Fibroblast of the conjunctiva (primary cell): ENCODE measurements at places on chromosomes 11 and 22.
A peak's percentile ranks its signal among the peaks of the same experiment; 100 is the strongest.

GRCh38 chr22:29663180-29663821 lies 56.5 kb upstream of the CABP7 start:
- no peak for DNase-seq

GRCh38 chr22:19180740-19181410 lies 2.3 kb upstream of the SLC25A1 start:
- no peak for DNase-seq

DNA sequence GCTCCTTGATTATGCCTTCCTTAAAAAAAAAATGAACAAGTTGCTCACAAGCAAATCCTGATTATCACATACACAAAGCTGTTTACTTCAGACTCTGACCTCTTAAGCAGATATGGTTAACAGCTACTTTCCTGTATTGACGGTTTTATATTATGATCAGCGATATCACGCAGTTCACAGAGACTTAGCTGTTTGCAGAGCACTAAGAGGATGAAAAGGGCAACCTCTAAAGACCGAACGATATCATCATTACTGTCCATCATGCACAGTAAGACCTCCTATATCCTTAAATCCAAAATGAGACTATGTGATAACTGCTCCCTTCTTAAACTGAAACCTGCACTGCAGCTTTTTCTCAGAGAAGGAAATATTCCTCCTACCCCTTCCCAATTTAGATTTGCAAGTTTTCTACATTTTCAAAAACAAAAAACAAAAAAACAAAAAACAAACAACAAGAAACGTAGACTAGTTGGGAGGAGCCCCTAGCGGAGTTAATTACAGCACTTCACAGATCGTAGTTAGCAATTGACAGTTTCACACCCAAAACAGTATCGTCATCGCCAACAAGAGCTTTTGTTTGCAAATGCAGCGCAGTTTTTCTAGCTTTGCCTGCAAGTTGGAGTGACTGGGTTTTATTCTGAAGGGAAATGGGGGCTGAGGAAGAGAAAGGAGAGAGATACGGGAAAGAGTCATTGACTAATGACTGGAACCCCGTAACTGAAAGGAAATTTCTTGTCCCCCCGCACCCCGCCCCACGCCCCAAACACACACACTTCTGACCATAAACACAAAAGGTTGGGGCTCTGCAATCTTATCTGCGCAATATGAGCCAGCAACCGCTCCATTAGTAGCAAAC lies 1.2 kb downstream of the DDX6 start:
- no peak for DNase-seq

DNA sequence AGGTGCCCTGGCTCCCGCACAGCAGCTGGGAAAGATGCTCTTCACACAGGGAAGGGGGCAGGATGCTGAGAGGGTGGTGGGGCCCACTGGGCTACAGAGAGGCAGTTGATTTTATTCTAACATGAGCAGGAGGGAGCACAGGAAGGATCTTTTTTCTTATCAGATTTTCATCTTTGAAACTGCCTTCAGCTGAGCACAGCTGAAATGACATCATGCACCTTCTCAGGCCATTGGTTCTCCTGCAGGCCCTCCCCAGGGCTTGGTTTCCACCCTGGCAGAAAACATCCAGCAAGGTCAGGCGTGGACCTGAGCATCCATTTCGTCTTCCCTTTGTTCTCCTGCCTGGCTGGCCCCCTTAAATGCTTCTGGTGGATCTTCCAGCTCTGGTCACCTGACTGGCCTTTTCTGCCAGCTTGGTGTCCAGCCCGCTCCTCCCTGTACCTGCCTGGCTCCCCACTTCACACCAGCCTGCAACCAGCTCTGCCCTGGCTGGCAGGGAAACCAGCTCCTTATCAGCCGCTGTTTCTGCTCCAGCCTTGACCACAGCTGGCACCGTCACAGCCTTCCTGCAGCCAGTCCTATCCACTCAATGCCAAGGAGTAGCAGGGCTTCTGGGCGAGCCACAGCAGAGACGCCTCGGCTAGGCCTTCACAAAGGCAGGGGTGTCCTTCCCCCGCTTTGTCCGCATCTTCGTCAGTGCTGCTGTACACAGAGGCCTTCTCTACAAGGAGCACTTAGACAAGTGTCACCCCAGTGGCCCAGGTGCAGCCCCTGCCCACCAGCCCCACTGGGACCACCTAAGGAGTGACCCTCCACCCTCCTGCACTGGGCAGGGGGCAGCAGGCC lies 36.5 kb downstream of the TOM1 start:
- DNase-seq, result no peak

- DNase-seq, result no peak
Observed at GRCh38 chr11:75408957-75409219, 9.6 kb downstream of the RPS3 start.

- DNase-seq, result no peak
Observed at GRCh38 chr11:36147491-36147890, 141.7 kb downstream of the COMMD9 start.

- no peak for DNase-seq
Observed at GRCh38 chr11:94734563-94735275, 33.4 kb upstream of the AMOTL1 start.

DNA sequence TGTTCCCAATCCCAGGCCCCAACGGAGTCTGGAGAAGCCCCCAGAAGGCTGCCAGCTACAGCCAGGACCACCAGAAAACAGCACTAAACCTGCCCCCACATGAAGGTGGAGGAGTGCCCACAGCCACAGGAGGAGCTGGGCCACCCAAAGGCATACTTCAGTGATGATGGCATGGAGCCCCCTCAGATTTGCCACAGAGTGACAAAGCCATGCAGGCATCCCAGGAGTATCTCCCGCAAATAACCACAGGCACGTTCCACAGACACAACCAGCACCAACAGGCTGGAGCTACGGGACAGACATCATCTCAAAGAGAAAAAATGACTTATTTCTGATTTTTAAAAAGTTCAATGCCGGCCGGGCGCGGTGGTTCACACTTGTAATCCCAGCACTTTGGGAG lies 10.6 kb downstream of the CARS1 start:
- no peak for DNase-seq

DNA sequence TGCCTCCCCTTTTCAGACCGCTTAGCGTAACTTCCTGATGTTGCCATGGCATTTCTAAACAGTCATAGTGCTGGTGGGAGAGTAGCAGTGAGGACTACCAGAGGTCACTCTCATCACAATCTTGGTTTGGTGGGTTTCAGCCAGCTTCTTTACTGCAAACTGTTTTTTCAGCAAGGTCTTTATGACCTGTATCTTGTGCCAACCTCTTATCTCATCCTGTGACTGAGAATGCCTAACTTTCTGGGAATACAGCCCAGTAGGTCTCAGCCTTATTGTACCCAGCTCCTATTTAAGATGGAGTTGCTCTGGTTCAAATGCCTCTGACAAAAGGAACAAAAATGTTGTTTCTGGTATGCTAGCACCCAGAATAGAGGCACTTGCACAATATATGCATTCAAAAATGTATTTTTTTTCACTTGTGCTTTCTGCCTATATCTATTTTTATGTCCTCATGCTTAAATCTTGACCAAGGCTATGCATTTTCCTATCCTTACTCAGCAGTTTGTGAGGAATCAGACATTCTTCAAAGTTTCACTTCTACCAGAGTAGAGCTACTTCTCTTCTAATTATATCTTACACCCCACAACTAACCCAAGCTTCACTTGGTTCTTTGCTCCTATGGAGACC lies 16.1 kb upstream of the OR51M1 start:
- DNase-seq, result peak; percentile 56
